ENCODE measurements at places on chromosomes 4 and X.

DNA sequence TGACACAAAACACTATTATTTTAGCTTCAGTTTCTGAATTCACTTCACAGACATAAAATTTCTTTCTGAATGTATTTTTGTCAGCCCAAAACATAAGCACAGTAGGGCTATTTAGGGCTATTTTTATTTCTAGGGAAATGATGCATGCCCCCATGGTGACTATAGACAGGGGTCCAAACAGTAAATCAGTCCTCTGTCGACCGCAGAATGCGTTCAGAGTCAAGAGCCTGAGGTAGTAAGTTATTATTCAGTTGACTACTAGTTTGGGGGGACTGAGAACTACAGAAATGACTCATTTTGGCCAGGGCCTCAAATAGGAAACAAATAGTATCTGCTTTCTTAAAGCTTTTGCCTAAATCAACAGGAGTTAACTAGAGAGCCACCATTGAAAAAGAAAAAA, 414.4 kb downstream of the AFF2 start:
- DNase-seq, result no peak

GRCh38 chr4:1664141-1664540, 20.0 kb downstream of the FAM53A start:
- no peak for DNase-seq

- DNase-seq, result no peak
Measured at GRCh38 chr4:15884666-15885065, 53.9 kb downstream of the FGFBP1 start.

GRCh38 chr4:83112231-83112630, 2.3 kb downstream of the PLAC8 start:
- peak; percentile 66 for DNase-seq

- DNase-seq, result no peak
Measured at GRCh38 chr4:4364061-4364460, 22.8 kb upstream of the NSG1 start.

DNA sequence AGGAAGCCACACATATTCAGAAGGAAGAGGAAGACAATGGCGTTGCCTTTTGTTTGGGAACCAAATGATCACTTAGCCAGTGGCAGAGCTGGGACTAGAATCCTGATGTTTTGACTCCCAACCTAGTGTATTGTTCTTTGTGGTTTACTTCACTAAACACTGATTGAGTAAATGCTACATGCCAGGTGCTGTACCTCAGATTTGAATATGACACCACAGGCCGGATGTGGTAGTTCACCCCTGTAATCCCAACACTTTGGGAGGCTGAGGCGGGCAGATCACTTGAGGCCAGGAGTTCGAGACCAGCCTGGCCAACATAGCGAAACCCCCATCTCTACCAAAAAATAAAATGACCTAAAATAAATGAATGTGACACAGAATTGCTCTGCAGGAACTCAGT, 8.4 kb downstream of the NDUFA1 start:
- no peak for DNase-seq

DNA sequence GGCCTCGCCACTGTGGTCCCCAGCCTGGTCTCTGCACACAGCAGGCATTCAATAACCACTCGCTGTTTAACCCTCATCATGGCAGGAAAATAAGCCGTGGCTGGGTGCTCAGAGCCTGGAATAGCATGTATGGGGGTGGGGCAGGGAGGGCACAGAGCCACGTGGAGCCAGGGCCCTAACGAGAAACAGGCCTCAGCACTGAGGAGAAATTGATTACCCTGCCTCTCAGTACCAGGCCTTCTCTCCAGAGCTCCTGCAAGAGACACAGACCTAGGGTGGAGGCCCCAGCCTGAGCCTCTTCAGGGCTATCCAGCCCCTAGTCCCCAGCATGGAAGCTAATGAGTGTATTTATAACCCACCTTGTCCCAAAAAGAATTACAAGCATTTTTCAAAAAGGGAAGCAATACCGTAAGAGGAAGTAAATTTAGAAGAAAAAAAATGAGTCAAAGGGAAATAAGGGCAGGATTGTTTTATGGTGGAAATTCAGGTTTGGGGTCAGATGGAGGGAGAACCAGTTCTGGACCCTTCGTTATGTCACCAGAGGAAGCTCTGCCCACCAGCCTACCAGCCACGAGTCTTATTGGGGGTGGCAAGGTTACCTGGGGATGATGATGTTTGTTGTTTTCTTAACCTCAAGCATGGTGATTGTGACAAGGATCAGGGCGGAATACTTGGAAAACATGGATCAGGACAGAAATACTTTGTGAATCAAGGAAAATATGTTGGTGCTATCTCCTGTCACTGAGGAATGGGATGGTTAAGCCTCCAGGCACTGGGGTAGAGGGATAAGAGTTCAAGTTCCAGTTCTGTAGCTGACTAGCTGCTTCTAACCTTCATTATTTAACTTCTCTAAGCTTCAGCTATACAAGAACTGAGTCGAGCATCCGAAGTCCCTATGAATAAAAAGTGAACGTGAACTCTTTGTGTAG, 101.9 kb upstream of the RBPJ start:
- DNase-seq, result no peak

- DNase-seq, result no peak
Measured at GRCh38 chr4:87521757-87522374, 7.3 kb downstream of the SPARCL1 start.

DNA sequence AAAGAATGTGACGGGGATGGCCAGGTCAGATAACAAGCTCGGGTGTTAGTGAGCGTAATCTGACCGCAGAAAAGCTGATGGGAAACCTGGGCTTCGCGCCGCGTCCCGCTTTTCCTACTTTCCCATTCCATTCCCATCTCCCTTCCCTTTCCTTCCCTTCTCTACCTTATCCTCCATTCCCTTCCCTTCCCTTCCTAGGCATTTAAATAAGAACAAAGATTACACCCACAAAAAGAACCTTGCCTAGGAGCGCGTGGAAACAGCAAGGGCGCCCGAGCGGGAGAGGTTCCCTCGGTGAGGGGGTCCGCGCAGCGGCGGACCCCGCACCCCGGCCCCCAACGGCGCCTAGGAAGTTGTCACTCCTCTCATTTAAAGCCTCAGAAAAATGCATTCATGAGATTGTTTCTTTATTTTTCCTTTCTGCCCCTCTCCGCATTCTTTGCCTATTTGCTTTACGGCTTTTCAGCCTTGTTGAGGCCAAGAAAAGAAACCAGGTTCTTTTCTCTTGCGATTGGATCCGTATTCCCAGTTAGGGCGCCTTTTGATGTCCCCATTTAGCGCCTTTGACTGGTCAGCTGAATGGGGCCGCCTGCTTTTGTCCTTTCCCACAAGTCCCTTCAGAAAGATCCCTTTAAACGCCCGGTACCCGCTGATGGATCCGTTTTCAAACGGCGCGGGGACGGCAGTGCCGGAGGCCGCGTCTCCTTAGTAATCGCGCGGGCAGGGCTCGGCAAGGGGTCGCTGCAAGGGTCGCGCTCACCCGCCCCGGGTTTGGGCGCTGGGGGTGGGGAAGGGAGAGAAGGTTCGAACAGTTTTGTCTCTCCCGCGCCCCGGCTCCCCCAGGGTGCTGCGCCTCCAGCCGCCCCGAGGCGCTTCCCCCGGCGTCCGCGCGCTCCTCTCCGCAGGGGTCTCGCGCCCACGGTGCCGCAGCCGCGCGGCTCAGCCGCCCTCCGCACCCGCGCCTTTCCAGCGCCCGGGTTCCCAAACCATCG, 54.1 kb upstream of the TMEM33 start:
- peak; percentile 57 for DNase-seq

DNA sequence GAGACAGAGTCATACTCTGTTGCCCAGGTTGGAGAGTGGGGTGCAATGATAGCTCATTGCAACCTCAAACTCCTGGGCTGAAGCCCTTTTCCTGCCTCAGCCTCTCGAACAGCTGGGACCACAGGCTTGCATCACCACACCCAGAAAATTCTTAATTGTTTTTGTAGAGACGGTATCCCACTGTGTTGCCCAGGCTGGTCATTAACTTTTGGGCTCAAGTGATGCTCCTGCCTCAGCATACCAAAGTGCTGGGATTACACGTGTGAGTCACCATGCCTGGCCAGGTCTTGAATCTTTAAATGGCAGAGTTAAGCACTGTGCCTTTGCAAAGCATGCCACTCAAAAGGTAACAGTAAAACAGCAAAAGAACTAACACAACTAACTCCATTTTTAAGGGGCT, 28.6 kb upstream of the BBS12 start:
- DNase-seq, result no peak

GRCh38 chrX:39513836-39514235, 583.9 kb downstream of the BCOR start:
- no peak for DNase-seq

GRCh38 chrX:29043746-29044145, 456.5 kb downstream of the IL1RAPL1 start:
- no peak for DNase-seq

GRCh38 chr4:14620567-14621141, 381.6 kb upstream of the CPEB2 start:
- DNase-seq, result no peak

- DNase-seq, result no peak
Measured at GRCh38 chr4:33924811-33925210, 2319.5 kb downstream of the ARAP2 start.

- DNase-seq, result no peak
Measured at GRCh38 chr4:39543034-39543433, 15.8 kb upstream of the UGDH start.

- DNase-seq, result no peak
Measured at GRCh38 chr4:8439914-8440491, 520 bp downstream of the ACOX3 start.

DNA sequence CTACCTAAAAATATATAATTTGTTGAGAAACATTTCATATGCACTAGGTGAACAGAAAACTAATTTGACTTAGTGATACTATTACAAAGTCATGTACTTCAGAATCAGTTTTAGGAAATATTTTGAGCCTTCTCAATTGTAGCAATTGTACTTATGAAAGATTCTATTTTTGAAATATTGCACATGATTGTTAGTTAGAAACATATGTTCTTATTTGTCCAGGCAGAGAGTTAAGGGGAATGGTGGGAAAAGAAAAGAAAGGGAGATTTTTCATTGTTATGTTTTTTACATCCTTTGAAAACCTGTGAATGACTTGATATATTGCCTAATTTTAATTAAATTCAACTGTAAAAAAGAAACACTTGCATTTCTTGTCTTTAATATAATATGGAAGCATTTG, 66.0 kb downstream of the GLRB start:
- no peak for DNase-seq

DNA sequence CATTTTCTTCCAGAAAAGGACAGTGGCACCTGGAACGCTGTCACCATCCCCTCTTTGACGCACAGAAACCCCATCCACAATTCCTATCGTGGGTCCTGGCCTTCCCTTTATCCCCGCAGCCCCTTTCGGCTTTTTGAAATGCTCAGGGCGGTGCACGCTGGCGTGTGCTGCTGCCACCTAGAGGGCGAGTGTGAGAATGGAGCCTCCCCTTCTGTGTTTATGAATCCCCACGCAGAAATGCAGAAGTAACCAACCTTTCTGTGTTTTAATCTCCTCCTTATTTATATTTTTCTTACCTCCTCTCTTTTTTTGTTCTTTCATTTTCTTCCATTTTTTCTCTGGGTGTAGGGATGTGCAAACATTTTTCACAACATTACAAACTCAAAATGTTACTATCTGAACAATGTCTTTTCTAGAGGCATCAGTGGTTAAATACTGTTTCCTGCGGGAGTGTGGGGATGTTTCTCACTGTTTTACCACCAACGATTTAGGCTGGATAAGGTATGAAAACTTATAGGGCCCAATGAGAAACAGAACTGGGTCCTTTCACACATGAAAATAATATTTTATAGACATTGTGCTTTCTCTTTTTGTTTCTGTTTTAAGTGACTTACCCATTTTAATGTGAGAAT, 50.0 kb downstream of the TMA16 start:
- DNase-seq, result peak; percentile 75

GRCh38 chr4:182250446-182250845, 7.2 kb downstream of the TENM3 start:
- no peak for DNase-seq

GRCh38 chr4:15117270-15117946, 115.1 kb downstream of the CPEB2 start:
- no peak for DNase-seq

- DNase-seq, result no peak
Measured at GRCh38 chrX:134604701-134605311, 53.5 kb downstream of the PLAC1 start.

DNA sequence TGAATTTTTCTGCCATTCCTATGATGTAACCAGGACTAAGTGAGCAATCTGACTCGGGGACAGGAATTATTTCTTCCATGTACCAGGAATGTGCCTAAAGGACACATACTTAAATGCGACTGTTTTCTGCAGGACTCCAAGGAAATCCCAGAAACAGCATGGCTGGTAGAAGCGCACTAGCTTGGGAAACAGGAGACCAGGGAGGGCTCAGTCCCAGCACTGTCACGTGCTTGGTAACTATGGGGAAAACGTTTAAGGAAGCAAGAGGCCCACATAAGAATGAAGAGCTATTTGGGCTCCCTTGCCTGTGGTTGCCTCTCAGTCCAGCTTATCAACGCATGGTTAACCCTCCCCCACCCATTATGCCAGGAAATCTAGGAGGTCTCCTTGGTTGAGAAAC, 19.6 kb downstream of the MPP1 start:
- no peak for DNase-seq

DNA sequence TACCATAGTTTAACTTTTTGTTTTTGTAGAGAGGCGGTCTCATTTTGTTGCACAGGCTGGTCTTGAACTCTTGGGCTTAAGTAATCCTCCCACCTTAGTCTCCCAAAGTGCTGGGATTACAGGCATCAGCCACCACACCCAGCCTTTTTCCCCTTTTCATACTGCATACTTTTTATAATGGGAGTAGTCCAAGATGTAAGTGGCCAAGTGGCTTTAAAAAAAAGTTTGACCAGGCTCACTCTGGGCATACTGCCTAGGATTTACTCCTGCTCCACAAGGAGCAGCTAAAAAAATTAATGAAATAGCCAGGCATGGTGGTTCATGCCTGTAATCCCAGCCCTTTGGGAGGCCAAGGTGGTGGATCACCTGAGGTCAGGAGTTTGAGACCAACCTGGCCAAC, 6.0 kb downstream of the GRSF1 start:
- no peak for DNase-seq

DNA sequence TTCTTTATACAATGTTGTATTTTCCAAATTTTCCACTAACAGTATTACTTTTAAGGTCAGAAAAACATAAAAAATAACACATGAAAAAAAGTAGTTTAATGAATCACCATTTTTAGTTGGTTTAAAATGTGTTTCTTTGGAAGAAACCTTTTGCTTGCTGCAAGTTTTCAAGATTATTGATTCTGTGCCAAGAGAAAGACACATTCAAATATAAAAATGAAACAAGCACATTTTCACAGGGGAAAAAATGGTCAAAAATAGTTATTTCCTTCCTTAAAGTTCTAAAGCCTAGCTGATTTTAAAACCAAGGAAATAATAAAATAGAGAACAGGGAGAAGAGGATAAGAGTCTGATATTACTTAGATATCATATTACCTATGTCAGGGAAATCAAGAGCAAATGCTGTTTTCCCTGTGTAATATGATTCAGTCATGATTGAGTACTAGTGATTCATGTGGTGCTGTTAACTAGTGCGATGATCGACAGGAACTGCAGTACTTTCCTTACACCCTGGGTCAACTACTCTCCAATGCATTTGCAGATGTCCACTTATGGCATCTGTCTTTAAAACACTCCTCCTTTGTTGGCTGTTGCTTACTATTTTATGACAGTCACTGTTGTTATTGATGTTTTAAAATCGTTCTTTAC, 103.8 kb downstream of the CAMK2D start:
- no peak for DNase-seq
